Mesenteric fat pad (tissue), 1 donor: ENCODE measurements at places on chromosomes 3 and 15. TPM values are rescaled to one million over a fixed set of nuclear protein-coding genes. Genes with fewer than 3 reads are reported as not detected.

GRCh38 chr3:58858126-58858525, 191.6 kb upstream of the FAM3D start:
- no peak for DNase-seq

DNA sequence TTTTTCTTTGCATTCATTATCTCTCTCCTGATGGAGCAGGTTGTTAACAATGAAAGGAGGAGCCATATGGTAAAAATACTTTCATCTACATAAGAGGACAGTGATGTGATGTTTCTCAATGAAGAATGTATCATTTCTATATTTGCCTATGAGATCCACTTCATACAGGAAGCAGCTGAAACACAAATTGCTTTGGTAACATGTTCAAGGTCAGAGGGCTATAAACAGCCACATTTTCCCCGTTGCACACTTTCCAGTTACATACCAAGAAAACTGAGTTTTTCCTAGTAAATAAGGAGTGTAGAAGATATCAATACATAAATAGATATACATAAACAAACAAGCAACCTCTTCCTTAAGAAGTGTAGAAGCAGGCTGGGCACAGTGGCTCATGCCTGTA, 32.6 kb upstream of the GYG1 start:
- no peak for DNase-seq

GRCh38 chr3:68919000-68919399, 13.3 kb downstream of the TAFA4 start:
- no peak for DNase-seq

- DNase-seq, result no peak
Measured at GRCh38 chr3:176969506-176969905, 227.8 kb downstream of the TBL1XR1 start.

GRCh38 chr3:58693940-58694850, 27.6 kb upstream of the FAM3D start:
- no peak for DNase-seq

DNA sequence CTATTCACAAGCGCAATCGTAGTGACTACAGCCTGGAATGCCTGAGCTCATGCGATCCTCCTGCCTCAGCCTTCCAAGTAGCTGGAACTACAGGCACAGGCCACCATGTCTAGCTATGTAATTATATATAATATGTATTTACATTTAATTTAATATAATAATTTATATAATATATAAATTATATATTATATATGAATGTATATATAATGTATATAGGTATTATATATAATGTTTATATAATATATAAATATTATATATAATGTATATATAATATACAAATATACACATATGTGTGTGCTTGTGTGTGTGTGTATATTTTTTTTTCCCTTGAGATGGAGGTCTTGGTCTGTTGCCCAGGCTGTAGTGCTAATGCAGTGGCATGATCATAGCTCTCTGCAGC, 27.6 kb upstream of the ULK4 start:
- no peak for DNase-seq

DNA sequence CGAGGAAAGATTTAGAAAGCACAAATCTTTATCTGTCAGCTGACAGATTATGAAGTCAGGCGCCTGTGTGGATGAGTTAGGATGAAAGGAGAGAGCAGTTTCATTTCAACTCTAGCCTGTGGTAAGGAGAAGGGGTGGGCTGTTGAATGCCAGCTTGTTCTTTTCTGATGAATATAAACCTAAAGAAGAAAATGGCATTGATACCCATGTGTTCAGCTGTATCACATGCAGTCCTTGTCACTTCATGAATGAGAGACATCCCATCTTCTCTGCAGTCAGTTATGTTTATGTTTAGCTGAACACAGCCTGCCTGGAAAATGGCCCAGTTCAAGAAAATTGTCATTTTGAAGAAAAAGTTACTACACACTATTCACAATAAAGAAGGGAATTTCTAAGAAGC, 345.7 kb upstream of the RBMS3 start:
- DNase-seq, result no peak

PLSCR1 gene
- 187 TPM for total RNA-seq

GATA2 gene
- total RNA-seq, result 15.4 TPM

OXSM gene
- total RNA-seq, result 7.8 TPM

ZBTB47 gene
- total RNA-seq, result 58.2 TPM
